Stimulated activated effector memory CD8-positive, alpha-beta T cell treated with anti-CD3 and anti-CD28 coated beads, Interleukin-12 subunit alpha, Interleukin-12 subunit beta, amount 100 ng/mL, for 72 hours (primary cell): ENCODE measurements at places on chromosomes 5 and 9.

- DNase-seq, result no peak
Measured at GRCh38 chr5:153970496-153970895, 68.2 kb downstream of the FAM114A2 start.

- DNase-seq, result no peak
Measured at GRCh38 chr5:39580702-39581453, 156.1 kb upstream of the DAB2 start.

- no peak for DNase-seq
Measured at GRCh38 chr9:117815315-117815714, 111.1 kb downstream of the TLR4 start.

DNA sequence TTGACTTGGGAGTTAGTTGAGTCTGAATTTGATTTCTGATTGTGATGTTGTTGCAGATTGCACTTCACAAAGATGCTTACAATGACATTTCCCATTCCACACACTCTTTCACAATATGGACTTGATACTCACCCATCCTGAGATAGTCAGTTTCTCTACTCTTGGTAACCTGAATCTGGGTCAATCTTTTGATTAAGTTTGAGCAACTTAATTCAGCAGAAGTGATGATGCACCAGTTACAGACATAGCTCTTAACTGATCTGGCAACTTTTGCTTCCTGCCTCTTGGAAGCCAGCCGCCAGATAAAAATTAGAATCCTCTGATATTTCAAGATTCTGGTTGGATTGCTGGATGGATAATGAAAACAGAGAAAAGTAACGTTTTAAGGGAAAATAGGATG is 79.7 kb upstream of the OSMR start:
- no peak for DNase-seq

- DNase-seq, result no peak
Measured at GRCh38 chr9:99040251-99040900, 64.5 kb upstream of the TGFBR1 start.

- DNase-seq, result no peak
Measured at GRCh38 chr5:34524123-34524522, 132.0 kb upstream of the RAI14 start.

- no peak for DNase-seq
Measured at GRCh38 chr9:116175614-116176013, 22.0 kb downstream of the PAPPA start.

GRCh38 chr5:94395468-94395867 is 222.9 kb downstream of the KIAA0825 start:
- DNase-seq, result no peak

GRCh38 chr5:81253875-81254274 is 20.8 kb downstream of the CKMT2 start:
- DNase-seq, result no peak

- DNase-seq, result peak; percentile 76
Measured at GRCh38 chr5:139648205-139649081, at the start of gene CXXC5. CXXC5 (plus strand) TSS chr5:139648349; CDS start chr5:139680524, 32,175 bp downstream.

- no peak for DNase-seq
Measured at GRCh38 chr5:33854733-33855151, 37.0 kb downstream of the ADAMTS12 start.

DNA sequence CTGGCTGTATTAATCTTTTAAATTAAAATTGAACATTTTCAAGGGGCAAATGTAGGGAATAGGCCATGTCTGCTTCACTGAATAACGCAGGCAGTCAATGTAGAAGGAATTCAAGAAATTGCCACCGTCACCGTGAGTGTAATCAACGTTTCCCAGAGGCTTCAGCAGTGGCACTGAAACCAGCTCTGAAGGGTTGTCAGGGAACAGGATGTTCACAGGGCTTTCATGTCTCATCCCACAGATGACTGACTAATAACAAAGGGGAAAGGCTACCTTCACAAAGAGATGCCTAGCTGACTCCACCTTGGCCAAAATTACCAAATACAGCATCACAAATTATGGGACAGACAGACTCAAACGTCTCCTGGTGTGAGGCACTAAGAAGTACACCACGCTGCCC is 70.4 kb upstream of the SIMC1 start:
- no peak for DNase-seq

GRCh38 chr5:150510460-150511263 is 2.7 kb downstream of the NDST1 start:
- DNase-seq, result no peak

DNA sequence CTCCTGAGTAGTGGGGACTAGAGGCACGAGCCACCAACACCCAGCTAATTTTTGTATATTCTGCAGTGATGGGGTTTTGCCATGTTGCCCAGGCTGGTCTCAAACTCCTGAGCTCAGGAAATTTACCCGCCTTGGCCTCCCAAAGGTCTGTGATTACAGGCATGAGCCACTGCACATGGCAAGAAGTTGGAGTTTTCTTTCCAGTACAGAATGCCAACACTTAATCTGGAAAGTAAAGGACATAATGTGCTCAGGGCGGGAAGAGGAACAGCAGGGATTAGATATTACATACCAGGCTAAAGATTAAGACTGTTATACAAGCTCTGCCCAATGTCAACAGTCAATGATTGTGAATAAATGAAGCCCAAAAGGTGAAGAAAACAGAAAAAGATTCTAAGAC is 47.2 kb upstream of the AGXT2 start:
- DNase-seq, result no peak

DNA sequence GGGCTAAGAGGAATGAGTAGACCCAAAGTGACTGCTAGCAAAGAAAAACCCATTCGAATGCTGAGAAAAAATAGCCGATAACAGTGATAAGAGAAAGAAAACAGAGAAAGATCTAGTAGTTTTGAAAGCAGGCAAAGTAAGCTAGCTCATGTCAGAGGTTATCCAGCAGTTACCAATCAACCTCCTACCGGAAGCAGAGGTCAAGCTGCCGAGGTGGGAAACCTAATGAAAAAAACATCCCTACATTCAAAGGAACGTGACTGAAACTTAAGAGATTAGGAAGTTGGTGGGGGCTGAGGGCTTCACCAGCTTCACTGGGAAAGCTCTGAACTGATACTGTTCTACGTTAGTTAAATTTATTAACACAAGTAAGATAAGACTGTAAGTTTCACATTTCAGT is 32.6 kb downstream of the SSBP2 start:
- DNase-seq, result no peak

DNA sequence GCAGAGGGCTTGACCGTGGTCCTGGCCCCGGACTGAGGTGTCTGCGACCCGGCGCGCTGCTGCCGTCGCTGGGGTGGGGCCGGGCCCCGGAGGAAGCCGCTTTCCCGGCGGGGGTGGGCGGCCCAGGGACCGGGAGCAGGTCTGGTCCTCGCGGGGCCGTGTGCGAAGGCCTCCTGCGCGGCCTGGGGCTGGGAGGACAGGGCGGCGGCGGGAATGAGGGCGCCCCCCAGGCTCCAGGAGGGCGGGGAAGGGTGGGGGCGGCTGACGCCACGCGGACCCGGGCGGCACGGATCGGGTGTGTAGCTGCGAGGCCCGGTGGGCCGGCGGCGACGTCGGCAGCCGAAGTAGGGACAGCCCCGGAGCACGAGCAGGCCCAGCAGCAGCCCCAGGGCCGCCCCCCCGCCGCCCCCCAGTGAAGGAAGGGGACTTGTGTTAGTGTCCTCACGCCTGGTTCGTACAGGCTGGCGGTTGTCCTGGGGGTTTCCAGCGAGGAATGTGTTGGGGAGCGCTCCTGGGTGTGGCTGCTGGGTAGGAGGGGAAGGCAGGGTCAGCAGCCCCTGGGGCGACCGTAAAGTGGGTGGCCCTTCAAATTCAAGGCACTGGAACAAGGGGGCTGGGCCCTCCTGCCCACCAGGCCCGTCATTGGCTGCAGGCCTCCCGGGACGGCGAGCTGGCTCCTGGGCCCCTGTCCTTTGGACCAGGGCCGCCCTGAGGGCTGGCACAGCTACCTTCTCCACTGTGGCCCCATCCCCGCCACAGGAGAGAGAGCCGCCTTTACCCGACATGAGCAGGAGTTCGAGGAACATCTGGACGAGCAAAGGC is 597 bp upstream of the TMEM250 start:
- no peak for DNase-seq

- no peak for DNase-seq
Measured at GRCh38 chr9:105246656-105247173, 2.3 kb downstream of the SLC44A1 start.

GRCh38 chr5:133319244-133319643 is 267.4 kb downstream of the HSPA4 start:
- DNase-seq, result no peak

DNA sequence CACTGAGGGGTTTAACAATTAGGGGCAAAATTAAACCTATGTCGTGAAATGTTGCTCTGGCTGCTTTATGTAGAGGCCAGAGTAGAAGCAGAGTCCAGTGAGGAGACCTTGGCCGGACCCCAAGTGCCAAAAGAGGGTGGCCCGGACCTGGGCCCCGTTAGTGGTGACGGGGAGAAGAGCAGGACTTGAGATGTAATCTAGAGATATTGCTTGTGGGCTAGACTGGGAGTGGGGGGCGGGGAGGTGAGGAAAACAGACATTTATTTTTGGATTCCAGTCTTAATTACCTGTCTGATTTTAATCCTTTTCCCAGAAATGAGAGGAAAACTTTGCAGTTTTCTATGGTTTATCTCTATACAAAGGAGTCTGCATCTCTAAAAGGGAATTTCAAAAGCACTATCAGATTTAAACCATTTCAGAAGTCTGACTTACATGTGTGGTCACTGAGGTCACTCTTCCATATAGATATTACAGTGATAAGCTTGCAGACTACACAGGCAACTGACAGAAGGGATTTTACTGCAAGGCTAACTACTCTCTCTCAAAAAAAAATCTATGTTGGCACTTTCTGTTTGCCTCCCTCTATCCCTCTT is 108.1 kb downstream of the MED27 start:
- no peak for DNase-seq

- DNase-seq, result no peak
Measured at GRCh38 chr9:108300306-108301287, 555.2 kb downstream of the ACTL7B start.

- no peak for DNase-seq
Measured at GRCh38 chr5:160352308-160352707, 18.1 kb downstream of the C1QTNF2 start.

- DNase-seq, result no peak
Measured at GRCh38 chr5:157648275-157648990, 3.8 kb downstream of the SOX30 start.

- DNase-seq, result no peak
Measured at GRCh38 chr9:37292896-37293295, 129.6 kb upstream of the GRHPR start.

GRCh38 chr9:111008158-111009075 is 29.9 kb downstream of the LPAR1 start:
- DNase-seq, result no peak

GRCh38 chr5:173745557-173745956 is 129.1 kb upstream of the BOD1 start:
- DNase-seq, result no peak

DNA sequence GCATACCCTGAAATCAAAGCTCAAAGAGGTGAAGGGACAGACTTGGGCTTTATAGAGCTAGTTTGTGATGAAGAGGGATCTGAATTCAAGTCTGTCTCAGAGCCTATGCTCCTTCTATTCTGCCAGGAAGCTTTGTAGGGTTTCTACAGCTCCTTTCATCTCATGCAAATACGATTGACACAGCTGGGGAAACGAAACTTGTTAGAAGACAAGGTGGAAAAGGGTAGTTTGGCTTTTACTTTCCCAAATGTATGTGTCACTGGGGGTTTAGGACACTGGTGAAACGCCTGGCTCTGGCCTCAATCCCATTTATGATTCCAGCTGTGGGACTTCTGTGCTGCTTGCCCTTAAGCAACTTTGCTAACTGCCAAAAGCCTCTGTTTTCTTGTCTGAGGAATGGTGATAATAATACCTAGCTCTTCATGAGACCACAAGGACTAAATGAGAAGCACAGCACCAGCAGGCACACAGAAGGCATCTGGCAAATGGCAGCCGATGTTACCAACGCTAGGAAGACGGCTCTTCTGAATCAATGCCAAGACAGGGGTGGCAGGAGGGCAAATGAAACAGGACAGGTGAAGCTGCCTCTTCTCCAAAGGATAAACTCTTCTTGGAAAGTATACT is 70.3 kb upstream of the EQTN start:
- no peak for DNase-seq

GRCh38 chr9:5857928-5858327 is 25.0 kb upstream of the ERMP1 start:
- no peak for DNase-seq

GRCh38 chr9:119284587-119285337 is 84.5 kb downstream of the BRINP1 start:
- no peak for DNase-seq

DNA sequence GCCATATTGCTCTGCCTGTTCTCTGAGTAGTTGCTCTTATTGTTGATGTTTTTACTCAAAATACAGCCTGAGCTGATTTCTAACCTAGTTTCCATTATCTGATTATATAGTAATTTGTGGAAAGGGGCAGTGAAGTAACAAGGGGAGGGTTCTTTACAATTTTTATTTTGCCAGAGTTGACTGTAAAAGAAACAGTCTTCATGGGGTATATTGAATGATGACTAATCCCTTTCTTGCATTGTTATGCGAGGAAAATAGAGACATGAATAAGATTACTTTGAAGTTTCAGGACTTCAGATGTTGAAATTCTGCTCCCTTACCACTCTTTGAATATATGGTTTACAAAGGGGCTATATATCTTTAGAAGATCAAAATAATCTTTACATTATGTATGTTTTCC is 9.1 kb upstream of the LRRC70 start:
- no peak for DNase-seq

DNA sequence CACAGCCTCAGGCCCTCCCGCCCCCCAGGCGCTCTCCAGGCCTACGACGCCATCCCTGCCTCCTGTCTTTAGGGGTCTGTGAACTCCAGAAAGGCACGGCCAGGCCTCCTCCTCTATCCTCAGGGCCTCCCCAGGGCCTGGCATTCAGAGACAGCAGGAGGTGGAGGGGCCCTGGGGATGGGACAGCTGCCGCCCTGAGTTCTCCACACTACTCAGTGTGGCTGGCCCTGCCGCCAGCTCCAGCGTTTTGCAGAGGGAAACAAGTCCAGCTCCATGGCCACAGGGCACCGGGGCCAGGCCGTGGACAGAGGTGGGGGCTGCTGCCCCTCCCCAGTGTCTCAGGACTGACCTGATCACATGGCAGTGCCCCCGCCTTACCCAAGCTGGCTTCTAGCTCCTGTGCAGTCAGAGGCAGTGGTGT is 16.4 kb downstream of the SH3GLB2 start:
- DNase-seq, result no peak

GRCh38 chr5:56384186-56384585 is 151.1 kb upstream of the ANKRD55 start:
- DNase-seq, result no peak

DNA sequence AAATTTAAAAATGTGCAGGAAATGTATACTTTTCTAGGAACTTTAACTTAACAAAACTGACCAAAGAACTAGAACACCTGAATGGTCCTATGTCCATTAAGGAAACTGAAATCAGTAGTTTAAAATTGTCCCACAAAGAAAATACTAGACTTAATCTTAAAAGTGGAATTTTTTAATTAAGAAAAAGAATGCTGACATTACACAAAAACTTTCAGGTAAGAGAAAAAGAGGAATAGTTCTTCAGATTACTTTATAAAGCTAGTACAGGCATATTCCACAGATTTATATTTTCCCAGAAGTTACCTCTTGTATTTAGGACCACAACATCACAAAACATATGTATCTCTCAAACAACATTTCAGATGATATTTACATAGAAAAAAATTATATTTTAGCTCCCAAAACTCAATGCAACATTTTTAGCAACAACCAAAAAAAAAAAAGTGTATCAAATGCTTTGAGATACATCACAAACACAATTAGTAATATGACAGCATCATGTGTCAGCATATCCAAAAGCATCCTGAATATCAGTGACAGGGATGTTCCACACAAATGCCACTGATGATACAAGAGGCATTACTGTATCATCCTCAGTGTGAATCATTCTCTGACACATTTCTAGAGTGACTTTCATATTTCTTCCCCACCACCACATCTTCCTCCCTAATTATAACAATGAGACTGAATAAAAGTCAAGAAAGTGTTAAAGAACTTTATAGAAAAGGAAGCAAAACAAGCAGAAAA is 264.0 kb downstream of the EPB41L4A start:
- DNase-seq, result no peak
